ENCODE measurements at places on chromosomes 3 and 15.

- no peak for DNase-seq
Measured at GRCh38 chr3:189766416-189766815, 135.2 kb downstream of the TP63 start.

DNA sequence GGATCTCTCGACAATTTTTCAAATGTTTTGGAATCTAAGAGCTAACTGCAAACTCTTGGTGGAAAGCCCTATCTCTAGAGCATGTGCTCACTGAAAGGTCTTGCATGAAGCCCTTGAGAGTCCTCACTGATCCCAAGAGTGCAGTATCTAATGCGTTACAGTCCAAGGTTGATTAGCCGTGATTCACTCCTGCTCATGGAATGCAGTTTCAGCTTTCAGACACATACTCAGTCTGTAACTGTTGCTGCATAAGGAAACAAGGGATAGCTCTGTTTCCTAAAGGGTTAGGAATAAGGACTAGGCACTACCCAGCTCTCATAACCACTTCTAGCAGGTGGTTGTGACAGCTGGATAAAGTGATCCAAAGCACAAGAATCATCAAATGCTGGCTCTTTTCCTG is 687.4 kb upstream of the CFAP20DC start:
- DNase-seq, result no peak

- no peak for DNase-seq
Measured at GRCh38 chr15:82178061-82178460, 84.5 kb downstream of the EFL1 start.

DNA sequence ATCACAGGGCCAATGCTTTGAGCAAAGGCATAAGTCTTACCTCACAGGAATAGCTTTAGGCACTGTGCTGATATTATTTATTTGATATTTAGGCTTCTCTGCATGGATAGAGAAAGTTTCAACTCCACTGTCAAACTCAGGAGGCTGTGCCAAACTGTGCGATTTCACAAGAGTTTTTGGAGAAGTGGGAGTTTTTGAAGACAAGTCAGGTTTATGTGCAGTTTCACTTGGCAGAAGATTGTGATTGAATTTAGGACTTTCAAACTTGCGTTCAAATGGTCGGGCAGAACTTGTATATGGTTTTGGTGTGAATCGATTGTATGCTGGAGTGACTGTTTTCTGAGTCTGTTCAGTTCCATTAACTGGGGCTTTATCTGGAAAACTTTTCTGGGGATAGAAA is 113.7 kb downstream of the TJP1 start:
- DNase-seq, result no peak

DNA sequence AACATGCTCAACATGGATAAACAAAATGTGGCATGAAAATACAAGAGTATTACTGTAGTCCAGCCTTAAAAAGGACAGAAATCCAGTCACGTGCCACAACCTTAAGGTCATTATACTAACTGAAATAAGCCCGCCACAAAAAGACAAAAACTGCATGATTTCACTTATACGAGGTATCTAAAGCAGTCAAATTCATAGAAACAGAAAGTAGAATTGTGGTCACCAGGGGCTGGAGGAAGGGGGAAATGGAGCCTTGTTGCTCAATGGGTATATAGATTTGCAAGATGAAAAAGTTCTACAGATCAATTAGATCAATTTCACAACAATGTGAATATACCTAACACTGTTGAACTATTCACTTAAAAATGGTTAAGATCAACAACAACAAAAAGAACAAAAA is 7.4 kb downstream of the GLB1 start:
- DNase-seq, result no peak

- no peak for DNase-seq
Measured at GRCh38 chr3:8532251-8532871, 30.7 kb downstream of the LMCD1 start.

DNA sequence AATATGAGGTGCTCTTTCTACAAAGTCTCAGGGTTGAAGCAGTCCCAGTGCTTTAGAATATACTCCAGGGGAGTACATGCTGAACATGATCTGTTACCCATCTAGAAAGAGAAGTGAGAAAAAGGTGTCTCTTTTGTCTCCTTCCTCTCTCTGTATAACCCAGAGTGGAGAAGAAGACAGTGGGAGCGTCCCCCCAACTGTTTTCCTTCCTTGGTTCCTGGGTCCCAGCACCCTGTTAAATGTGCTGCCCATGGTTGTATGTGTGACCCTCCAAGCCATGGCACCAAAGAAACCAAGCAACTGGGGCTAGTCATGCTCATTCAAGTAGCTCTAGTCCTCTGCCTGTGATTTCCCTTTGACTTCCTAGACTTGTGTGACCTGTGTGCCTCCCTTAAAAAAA is 683.7 kb downstream of the TBL1XR1 start:
- no peak for DNase-seq

- no peak for DNase-seq
Measured at GRCh38 chr15:58306591-58307312, 125.0 kb upstream of the LIPC start.

GRCh38 chr15:74302821-74303359 is 64.6 kb downstream of the CYP11A1 start:
- DNase-seq, result no peak

- no peak for DNase-seq
Measured at GRCh38 chr15:97156739-97157265, 803.7 kb upstream of the ARRDC4 start.

GRCh38 chr3:50213373-50213772 is 8.3 kb downstream of the SLC38A3 start:
- DNase-seq, result no peak

- no peak for DNase-seq
Measured at GRCh38 chr3:78988324-78988723, 779.5 kb downstream of the ROBO1 start.

DNA sequence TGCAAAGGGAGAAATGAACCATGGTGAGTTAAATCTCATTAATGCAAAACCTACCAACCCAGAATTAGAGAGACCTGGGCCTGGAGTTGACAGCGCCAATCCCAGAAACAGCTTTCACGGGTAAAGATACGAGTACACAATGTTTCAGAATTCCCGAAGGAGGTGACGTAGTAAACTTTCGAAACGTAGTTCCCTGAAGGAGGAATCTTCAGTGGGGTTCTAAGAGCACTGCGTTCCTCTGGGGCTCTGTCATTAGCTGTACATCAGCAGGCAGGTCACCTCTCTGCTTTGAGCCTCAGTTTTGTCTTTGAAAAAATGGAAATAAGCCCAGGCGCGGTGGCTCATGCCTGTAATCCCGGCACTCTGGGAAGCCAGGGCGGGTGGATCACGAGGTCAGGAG is 152.3 kb downstream of the XXYLT1 start:
- DNase-seq, result no peak

DNA sequence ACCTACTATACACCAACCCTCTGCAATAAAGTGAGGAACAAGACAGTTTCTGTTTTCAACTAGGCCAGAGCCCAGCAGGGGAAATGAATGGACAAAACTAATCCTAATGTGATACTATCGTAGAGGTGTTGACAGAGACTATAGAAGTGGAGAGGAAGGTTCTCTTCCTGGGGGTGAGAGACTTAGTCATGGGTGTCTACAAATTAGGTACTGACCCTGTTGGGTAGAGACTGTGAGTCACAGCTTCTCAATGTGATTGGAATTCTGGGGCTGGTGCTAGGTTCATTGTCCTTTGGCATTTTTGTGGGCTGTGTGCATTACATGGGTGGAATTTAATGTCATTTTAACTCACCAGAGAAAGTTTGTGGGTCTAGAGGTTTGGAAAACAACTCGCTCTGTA is 79.3 kb downstream of the ADAMTSL3 start:
- no peak for DNase-seq

GRCh38 chr15:33535135-33535534 is 224.4 kb downstream of the RYR3 start:
- no peak for DNase-seq

DNA sequence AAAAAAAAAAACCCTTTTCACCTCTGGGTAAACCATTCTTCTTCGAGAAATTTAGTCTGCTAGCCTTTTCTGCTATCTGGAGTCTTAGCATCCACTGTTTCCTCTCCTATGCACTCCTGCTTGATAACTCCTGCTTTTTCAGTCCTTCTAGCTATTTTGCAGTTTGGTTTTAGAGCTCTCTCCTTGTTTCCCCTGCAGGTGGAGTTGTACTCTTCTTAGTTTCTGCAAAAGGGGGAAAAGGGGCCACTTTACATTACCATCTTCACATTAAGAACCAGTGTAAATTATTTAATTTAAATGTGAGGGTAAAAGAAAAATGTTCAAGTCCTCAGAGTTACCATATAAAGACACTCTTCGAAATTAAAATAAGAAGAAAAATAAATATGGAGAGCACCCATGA is 23.6 kb upstream of the MYLK start:
- DNase-seq, result no peak

GRCh38 chr15:95292785-95293450 is 1037.6 kb upstream of the NR2F2 start:
- no peak for DNase-seq

DNA sequence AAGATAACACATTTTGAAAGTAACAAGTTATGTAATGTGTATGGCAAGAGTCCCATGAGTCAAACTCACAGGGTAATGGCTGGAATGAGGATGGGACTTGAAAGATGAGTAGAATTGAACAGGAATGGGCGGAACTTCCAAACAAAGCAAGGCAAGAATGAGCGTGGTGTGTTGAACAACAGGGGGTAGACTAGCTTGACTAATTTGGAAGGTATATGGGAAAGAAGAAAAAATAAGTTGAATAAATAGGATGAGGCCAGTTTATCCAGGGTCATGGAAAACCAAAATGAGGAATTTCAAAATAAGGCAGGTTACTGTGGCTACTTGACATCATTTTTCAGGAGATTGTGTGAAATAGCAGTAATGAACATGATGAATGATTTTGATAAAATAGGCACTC is 2.5 kb upstream of the DPH6 start:
- no peak for DNase-seq

DNA sequence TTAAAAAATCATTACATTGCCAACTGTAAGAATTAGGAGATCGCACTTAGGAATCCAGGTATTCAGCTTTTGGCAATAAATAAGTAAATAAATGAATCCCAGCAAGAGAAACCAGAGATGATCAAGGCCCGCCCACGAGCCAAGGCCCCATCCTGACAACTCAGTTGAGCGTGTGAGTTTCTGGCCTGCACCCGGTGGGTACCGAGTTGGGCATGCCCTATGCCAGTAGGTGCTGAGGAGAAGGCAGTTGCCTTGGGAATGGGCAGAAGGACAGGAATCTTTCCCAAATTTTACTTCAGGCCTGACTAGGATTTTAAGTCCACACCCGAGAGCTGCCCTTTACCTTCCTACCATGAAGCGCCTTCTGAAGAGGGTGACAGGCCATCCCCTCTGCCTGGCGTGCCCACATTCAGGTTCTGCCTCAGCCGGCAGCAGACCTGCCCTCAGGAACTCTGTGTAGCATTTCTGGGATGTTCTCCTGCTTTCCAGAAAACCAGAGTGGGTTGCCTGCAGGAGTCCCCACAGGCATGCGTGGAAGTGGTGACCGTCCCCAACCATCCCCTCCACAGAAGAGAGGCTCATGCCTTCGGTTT is 99.3 kb upstream of the ALDH1A3 start:
- DNase-seq, result no peak

DNA sequence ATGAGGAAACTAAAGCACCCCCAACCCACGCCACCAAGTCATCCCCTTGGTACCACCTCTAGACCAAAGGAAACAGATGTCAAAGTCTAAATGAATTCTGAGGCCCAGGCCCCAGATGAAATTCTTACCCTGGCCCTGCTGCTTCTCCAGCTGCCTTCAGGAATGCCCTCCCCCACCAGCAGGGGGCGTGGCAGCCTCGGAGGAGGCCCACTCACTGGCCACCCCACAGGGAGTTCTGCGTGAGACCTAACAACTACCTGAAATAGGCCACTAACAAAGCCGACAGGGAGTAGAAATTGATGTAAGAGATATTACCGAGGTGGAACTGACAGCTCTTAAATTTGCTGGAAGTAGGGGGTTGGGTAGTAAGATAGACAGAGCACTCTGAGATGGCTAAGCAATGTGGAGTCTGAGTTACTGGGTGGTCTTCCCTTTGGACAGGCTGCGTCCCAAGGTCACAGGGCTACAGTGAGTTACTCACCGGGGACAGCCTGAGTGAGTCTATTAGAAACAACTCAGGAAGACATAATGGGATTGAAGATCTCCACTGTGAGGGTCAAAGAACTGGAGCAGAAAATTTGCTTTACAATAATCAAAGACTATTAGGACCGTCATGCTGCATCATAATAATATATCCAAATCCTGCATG is 240.7 kb downstream of the SHOX2 start:
- DNase-seq, result no peak

- no peak for DNase-seq
Measured at GRCh38 chr3:101989578-101990200, 140.4 kb downstream of the NFKBIZ start.

DNA sequence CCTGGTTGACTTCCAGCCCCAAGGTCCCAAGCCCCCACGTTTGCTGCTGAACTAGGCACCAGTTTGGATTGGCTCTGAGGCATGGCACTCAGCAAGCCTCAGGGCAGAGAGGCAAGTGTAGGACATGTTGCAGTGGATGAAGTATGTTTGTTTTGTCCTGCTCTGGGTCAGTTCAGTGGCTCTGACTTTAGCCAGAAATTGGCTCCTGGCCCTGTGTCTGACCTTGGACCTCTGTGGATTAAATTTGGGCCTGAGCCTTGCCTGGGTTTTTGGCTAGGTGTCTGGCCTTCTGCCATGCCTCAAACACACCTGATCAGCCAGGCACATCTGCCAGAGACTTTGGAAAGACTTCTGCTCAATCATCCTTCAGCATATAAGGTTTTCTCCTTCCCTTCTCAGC is 3.6 kb upstream of the MRAS start:
- DNase-seq, result no peak

DNA sequence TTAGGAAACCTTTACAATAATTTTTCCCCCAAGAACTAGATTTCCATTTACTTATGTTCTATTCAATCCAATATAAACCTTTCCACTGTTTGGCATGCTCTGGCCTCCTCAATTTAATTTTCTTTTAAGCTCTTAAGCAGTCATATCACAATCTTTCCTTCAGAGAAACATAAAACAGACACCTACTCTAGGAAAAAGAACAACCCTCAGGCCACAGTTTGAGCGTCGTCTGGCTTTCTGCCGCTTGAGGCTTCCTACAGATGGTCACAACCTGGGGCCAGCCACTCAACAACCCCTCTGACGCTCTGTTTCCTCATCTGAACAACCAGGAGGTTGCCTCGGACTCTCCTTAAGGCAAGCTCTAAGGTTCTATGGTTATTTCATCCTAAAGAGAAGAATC is 143.3 kb downstream of the ADAMTS17 start:
- DNase-seq, result no peak

GRCh38 chr3:14238356-14238755 is 59.7 kb downstream of the LSM3 start:
- DNase-seq, result no peak

GRCh38 chr3:136639069-136639468 is 113.1 kb downstream of the STAG1 start:
- no peak for DNase-seq

DNA sequence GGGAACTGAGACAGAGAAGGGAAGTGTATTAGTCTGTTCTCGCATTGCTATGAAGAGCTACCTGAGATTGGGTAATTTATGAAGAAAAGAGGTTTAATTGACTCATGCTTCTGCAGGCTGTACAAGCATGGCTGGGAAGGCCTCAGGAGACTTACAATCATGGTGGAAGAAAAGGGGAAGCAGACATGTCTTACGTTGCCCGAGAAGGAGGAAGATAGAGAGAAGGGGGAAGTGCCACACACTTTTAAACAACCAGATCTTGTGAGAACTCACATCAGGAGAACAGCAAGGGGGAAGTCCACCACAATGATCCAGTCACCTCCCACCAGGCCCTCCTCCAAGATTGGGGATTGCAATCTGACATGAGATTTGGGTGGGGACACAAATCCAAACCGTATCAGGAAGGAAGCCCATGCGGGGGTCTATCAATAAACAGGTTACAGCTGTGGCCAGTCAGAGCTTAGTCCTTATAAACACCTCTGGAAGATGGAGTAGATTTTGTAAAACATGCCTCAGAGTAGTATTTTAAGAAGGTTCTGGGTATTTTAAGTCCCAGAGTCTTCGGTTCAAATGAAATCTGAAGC is 153.9 kb downstream of the GHSR start:
- no peak for DNase-seq

Measured in omental fat pad (tissue), 4 donors.